ENCODE measurements at places on chromosomes 4 and X.

DNA sequence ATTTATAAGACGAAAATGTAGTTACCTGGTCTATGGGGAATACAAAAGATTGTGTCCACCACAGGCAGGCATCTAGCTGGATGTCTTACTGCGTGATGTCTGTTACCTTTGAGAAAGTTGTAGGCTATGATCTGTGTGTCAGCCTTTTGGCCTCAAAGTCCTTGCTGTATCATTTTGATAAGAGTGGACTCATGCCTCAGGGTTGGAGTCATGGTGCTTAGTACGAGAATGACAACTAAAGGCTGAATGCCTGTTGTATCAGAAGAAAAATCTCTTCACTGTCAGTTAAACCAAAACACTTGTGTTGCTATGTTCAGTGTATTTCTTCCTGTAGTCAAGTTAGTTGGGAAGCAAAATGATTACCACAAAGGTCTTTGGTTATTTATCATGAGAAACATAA, 226.2 kb downstream of the ARHGAP10 start:
- DNase-seq = no peak

- DNase-seq = no peak
These were observed 1216.1 kb downstream of the FSTL5 start for GRCh38 chr4:160947653-160948052.

DNA sequence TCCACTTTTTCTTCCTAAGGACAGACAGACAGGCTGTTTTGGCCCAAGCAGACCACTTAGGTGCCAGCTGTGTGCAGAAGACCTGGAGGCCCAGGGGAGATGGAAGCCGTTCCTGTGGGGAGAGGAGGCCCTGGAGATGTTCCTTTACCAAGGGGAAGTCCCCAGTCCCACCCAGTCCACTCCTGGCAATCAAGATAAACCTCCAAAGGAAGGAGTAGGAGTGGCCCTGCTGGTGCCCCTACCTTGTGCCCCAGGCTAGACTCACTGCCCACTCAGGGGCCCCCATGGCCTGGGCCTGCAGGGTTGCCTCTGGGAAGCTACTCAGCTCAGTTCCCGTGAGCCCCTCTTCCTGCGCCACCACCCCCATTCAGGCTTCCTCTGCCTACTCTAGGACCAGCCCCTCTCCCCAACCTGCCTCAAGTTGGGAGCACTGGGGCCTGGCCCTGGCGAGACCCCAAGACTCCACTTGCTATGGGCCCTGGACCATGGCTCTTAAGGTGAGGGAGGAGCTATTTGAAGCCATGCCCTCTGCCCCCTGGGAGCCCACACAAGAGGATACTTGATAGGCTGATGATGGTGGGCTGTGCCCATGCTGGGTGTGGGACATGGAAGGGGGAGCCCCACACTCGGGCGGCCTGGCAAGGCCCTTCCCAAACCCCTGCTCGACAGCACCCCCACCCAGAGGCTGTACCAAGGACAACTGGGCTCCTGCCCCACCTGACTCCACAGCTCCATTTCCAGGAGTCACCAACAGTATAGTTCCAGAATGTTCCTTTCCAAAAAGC, 24.8 kb upstream of the RNF4 start:
- no peak for DNase-seq

GRCh38 chr4:13413729-13414437, 70.3 kb downstream of the RAB28 start:
- no peak for DNase-seq

GRCh38 chr4:142282870-142283431, 563.1 kb downstream of the INPP4B start:
- DNase-seq = no peak

GRCh38 chr4:174340714-174341113, 57.0 kb downstream of the CEP44 start:
- DNase-seq = no peak

GRCh38 chrX:150036181-150036580, 97.9 kb upstream of the EOLA2 start:
- DNase-seq = no peak

GRCh38 chr4:87697272-87697671, 47.2 kb downstream of the DMP1 start:
- DNase-seq = no peak

Measured in stimulated activated CD8-positive, alpha-beta memory T cell treated with anti-CD3 and anti-CD28 coated beads, Interleukin-15, amount 100 ng/mL, for 24 hours (primary cell).